ENCODE measurements at places on chromosomes 3 and 15. TPM values are rescaled to one million over a fixed set of nuclear protein-coding genes. Genes with fewer than 3 reads are reported as not detected.

DNA sequence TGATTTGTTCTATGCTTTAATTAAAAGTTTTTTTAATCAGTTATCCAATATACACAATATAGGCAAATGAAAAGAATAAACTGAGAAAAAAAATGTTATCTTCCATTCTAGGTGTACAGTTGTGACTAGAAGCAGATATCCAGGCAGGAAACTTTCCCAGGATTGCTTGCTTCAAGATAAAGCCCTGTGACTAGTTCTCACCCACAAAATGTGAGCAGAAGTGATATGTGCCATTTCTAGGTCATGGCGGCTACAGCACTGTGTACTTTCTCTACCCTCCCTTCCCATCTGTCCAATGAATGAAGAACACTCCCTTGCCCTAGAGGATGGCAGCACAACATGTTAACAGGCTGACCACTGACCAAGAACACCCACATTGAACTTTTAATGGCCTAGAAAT, 110.5 kb upstream of the STT3B start:
- DNase-seq, result no peak

- peak; percentile 38 for DNase-seq
Observed at GRCh38 chr3:190131329-190131728, 10.6 kb upstream of the P3H2 start.

GRCh38 chr15:71532994-71533393, 277.4 kb upstream of the NR2E3 start:
- DNase-seq, result peak; percentile 22

GRCh38 chr3:179082416-179082815, 10.8 kb upstream of the ZMAT3 start:
- DNase-seq, result peak; percentile 31

DNA sequence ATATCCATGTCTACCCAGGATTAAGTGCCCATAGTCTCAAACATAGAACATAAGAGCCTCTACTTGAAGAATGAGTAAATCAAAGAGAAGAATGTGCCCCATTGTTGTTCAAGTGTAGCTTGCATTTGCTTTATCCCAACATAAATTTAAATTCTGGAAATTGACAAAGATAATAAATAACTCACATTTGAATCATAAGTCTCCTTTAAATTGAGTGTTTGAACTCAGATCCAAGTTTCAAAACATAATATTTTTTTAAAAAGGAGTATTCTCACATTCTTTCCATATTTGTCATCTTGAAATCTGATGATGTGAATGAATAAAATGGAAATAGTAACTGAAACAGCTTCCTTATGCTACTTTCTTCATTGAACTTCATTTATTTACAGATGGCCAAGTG, 135.2 kb downstream of the MECOM start:
- no peak for DNase-seq

Gene STRIT1
- not detected for total RNA-seq

Gene P2RY12
- total RNA-seq, result not detected

Gene GOLGA6L10
- total RNA-seq, result 0.73 TPM
